ENCODE measurements at places on chromosomes 11 and 22.

DNA sequence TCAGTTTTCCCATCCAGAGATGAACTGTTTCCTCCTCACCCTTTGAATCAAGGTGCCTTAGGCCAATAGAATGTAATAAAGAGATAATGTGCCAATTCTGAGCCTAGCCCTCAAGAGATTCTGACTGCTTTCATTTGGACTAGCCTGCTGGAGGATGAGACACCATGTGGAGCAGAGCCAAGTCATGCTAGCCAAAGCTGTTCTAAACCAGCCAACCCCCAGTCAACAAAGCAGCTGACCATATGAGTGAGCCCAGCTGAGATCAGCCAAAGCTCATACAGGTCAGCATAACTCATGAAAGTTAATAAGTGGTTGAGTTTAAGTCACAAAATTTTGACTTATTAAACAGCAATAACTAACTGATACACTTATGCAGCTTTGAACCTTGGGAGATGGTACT lies 66.7 kb upstream of the DBX1 start:
- DNase-seq, result peak; percentile 29

DNA sequence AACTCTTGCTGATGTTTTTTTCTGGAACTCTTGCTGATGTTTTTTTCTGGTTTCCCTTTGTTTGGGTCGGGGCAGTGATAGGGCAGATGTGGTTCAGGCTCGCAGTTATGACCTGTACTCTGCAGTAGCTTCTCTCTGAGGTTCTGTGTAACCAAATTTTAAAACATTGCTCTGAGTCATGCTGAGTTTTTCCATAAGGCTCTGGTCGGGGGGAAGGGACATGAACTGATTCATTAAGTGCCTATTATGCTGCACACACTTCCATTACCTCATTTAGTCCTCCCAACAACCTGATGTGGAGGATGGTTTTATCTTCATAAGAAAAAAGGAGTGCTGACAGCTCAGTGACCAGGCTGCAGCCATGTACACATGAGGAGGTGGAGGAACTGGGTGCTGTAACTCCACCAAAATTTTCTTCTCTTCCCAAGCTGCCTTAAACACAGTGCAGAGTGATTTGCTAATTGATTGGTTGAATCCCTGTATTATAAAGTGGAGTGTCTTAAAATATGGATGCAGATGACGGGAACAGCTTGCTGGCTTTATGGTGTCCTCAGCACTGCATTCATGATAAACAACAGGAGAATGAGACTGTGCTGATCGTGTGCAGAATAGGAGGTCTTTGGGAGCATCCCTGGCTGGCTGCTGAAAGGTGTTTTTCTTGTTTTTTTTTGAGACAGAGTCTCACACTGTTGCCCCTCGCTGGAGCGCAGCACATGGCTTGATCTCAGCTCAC lies 19.1 kb downstream of the TNRC6B start:
- DNase-seq, result no peak

GRCh38 chr22:21666786-21667185 lies 974 bp downstream of the PPIL2 start:
- no peak for DNase-seq

DNA sequence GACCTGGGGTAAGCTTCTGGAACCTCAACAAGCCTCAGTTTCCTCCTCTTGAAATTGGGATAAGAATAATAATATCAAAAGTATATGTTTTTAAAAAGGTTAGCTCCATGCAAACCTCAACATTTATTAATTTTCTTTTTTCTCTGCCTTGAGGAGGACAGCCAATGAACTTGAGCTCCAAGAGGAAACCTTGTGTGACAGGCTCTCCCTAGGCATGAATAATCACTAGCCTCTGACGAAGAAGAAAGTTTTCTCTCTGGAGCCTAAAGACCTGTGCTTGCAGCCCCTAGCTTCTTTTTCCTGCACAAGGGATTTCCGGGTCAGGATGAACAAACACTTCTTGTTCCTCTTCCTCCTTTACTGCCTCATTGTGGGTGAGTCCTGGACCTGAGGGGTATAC lies at the start of gene PATE3:
PATE3 (plus strand) TSS at position 301 of the 400 bp plus-strand sequence; CDS start at position 326, 25 bp downstream.
- no peak for DNase-seq

DNA sequence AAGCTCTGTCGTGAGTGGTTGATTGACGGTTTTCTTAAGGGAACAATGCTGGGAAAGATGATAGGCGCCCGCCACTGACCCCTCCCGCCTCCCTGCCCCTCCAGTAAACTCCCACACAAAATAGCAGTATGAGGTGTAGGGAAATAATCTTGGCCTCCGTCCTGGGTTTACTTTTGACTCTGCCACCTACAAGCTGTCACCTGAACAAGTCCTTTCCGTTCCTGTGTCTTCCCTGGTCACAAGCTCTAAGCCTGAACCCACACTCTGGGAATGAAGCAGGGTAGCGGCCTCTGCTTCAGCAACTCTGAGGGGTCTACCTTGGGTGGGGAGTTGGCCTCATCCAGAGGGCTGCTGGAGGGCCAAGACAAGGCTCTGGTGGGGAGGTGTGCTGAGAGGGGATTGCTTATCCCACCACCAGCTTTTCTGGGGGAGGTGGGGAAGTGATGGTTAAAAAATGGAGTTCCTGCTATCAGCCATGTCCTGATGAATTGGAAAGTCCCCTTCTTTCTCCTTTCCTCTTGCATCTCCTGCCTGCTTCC lies 87.8 kb downstream of the CEP164 start:
- DNase-seq, result no peak

DNA sequence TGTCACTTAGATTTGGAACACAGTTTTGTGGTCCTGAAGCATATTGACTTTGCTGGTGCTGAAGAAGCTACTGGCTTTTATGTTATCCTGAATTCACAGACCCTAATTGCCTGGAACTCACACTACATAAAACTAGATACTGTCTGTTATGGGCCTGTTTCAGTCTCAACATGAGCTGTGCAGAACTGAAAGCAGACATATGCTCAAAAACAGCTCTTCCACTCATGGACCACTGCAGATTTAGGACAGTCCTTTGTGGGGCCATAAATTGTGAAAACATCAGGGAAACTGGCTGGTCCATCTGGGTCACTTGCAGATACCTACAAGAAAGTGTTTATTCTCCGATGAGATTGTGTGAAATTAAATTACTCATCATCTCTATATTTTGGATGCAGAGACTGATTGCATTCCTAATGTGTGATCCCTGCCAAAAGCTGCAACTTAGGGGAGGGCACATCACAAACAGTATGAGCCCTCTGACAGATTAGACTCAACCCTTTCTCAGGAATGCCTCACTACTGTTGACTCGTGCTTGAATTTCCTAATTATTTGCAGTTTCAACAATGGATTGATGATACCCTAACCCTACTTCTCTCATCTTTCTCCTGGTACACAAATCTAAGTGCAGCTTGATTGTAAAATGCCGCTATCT lies 10.2 kb upstream of the CLNS1A start:
- no peak for DNase-seq

- DNase-seq, result no peak
Measured at GRCh38 chr11:83782329-83782728, 496.2 kb upstream of the CCDC90B start.

DNA sequence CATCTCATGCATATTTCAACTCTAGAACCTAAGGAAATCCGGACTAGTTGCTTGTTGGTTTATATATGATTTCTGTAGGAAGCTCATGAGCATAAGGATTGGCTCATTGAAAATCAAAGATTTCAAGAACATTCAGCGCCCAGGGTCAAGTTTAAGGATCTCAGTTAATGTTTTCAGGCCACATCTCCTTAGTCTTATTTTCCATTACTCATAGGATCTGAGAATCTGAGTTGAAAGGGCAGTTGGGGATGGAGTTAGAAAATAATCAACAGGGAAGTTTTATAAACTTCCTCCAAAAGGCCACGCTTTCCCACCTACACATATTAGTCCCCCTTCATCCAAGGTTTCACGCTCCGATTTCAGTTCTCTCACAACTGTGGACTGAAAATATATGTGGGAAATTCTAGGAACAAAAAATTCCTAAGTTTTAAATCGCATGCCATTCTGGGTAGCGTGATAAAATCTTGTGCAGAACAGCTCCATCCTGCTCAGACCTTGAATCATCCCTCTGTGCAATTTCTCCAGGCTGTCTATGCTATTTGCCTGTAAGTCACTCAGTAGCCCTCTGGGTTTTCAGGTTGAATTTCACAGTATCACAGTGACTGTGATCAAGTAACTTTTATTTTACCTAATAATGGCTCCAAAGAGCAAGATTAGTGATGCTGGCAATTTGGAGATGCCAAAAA lies 160.2 kb downstream of the KIRREL3 start:
- DNase-seq, result no peak
